ENCODE measurements at places on chromosomes 11 and 22.

- DNase-seq: no peak
Observed at GRCh38 chr22:31754813-31755212, 994 bp downstream of the DEPDC5 start.

DNA sequence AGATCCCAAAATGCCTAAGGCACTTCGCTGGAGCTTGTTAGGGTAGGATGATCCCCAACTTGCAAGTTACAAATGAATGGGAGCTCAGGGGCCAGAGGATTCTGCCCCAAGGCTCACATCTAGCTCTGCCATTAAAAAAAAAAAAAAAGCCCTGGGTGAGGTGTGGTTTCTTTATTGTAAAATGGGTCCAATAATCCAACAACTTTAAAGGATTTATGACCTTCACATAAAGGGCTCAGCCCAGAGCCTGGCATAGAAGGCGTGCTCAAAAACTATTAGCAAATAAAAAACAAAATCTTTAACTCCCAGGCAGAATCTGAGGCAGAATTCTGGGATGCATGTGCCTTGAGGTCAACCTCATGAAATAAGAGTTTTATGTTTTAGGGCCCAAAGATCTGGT, 42.5 kb downstream of the WT1 start:
- no peak for DNase-seq

DNA sequence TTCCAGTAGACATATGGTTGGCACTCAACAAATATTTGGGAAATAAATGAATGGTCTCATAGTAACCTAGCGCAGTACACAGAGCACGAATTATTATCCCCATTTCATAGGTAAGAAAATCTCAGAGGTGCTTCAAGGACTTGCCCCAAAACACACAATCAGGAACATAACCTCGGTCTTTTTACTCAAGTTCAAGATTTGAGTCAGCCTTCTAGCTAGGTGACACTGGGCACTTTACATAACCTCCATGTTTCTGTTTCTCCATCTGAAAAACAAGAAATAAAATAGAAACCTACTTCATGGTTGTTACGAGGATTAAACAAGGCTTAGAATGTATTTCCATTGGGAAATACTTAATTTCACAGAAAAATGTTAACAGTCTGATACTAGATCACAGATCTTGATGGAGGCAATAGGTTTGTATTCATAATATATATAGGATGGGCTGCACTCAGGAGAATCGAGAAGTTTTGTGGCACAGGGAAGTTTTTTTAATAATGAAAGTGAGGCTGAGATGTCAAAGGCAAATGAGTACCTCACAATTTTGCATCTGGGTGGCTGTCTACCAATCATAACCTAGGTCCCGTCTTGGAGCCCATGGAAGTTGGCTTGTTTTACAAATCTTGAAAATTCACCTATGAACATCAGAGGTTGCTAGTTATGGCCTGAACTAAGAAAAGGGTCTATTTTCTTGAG, 147.4 kb upstream of the ZC3H12C start:
- DNase-seq: no peak

DNA sequence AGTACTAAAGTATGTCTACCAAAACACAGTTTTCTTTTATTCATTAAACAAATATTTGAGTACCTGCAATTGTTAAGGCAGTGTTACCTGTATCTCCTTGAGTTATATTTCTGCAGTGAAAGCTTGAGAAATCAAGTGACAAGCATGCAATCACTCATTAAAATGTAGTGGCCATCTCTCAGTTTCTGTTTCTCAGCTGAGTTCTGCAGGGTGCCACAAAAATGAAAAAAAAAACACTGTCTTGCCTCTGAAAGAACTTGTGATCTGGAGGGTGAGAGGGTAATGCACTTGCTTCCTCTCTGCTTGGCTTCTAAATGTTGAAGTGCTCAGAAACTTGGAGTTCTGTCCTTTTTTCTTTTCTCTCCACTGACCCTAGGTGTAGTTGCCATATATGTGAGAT, 6.8 kb downstream of the QSER1 start:
- DNase-seq: no peak

DNA sequence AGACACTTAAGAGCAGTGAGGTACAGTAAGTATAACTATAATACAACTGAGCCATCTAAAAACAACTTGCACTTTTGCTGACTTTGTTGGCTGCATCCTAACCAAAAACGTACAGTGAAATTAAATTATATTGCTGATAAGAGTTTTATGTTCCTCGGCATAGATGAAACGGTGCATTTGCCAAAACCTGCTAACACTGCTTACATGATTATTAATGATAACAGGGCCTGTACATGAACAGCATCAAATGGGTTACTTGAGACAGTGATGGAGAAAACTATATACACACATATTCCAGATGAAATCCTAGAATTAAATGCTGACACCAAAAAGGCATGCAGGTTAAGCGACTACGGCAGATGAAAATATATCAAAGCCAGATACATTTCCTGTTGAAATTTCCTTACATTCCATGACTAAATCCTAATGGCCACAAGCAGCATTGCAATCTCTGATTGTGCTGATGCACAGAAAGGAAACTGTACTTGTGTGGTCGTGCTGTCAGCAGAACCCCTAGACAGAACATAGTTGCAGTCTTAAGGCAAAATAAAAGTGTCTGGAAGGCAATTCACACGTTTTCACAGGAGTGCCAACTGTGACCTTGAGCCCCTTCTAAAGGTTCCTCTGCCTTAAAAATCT, 143.9 kb downstream of the CADM1 start:
- DNase-seq: no peak

- no peak for DNase-seq
Observed at GRCh38 chr11:122045181-122045586, 70.8 kb downstream of the BLID start.

DNA sequence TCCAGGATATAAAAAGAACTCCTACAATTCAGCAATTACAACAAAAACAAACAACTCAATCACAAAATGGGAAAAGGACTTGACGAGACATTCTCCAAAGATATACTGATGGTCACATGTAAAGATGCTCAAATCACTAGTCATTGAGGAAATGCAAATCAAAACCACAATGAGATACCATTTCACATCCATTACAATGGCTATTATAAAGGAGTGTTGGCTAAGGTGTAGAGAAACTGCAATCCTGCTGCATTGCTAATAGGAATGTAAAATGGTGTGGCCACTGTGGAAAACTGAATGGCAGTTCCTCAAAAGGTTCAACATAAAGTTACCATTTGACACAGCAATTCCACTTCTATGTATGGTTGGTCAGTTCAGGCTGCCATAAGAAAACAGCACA, 11.8 kb upstream of the TBCEL start:
- no peak for DNase-seq

DNA sequence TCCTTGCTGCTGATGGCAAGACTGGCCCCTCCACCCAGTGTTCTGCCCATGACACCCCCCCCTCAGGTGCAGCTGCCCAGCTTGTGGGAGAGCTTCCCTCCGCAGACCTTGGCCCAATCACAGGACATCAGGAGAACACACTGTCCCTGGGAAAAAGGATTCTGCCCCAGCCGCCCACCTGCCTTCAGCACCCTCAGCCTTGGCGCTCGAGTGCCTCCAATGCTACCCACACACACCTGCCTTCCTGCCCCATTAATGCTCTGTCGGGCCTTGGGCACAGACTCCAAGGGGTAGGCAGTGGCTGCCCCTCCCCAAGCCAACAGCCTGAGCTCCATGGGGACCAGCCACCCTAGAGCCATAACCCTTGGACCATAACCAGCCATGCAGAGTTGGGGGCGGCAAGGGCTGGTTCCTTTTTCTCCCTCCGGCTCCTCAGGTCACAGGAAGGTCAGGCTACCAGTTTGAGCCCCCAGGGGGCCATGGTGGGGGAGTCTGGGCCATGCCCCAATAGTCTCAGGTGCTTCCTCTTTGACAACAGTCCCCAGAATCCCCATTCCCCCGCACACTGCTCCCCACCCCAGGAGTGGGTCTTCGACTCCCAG, 1.3 kb upstream of the ZNF70 start:
- DNase-seq: no peak

DNA sequence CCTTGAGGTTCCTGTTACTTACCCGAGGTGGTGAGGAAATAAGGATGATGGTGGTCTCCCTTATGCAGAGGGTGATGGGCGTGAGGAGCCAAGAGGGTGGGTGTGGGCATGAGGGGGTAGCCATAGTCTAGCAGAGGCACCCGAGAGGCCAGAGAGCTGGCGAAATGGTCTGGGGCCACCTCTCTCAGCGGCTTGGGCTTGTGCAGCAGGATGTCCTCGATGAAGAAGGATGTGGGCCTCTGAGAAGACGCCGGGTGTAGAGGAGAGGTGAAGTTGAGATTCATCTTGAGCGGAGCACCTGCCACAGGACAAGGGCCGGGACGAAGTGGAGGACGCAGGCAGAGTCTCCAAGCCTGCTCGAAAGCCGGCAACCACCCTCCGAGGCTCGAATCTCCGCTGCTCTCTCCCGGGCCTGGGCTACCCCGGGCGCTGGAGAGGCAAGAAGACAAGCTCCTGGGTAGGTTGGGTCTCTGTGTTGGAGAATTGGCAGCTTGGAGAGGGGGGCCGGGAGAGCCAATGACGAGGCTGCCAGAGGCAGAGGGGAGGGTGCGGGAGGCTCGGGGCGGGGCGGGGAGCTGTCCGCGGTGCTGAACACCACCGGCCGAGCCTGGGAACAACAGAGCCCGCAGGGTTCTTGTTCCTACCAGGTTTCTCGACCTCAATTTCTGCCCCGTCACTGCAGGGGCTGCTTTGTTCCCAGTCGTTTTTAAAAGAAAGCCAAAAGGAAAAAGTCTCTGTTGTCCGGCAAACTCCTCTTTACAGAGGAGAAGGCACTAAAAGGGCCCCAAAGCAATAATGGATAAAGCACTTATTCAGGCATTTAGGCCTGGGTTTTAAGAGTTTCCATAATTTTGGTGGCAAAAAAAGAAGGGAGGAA, at the start of gene BSX:
TSS of gene BSX (minus strand) at position 447 of the 877 bp plus-strand sequence. CDS start at position 284, 163 bp downstream.
- DNase-seq: peak; percentile 53

GRCh38 chr11:73530109-73530508, 67.8 kb downstream of the FAM168A start:
- no peak for DNase-seq

DNA sequence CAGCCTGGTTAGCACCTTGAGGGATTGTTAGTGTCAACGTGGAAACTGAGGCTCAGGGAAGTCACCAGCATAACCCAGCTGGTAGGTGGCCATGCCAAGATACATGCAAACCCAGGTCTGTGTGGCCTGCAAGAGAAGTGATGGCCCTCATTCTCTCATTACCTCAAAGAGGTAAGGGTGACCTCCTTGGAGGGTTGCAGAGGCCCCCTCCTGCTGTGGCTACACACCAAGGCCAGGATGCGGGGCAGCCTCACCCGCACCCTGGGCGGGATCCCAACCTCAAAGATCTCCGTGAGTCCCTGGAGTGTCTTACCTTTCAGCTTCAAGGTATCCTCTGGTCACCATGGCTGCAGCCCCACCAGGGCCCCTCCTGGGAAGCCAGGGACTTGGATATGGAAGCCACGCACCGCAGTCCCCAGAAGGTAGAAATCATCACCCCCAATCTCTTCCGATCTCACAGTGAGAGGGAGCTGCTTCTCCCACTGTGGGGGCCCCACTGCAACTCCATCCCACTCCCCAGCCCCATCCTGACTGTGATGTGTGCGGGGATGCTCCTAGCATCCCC, 95.4 kb downstream of the MORC2 start:
- no peak for DNase-seq

DNA sequence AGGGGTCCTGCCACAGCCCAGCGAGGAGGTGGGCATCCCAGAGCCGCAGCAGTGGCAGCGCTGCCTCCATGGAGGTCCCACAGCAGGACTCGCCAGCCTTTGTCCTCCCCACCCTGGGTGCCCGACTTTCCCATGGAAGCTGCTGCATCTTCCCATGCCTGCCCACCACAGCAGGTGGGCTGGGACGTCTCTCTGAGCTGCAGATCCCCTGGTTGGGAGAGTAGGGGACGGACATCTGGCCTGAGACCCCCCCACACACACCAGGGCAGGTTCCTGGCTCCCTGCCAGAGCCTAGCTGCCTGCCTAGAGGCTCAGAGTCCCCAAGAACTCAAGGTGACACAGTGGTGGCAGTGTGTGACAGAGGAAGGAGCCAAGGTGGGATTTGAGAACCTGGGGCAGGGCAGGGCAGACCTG, 21.5 kb upstream of the PRR5 start:
- DNase-seq: no peak

GRCh38 chr22:37818409-37819104, 4.6 kb upstream of the GALR3 start:
- DNase-seq: peak; percentile 76

GRCh38 chr11:36053281-36053680, 109.4 kb downstream of the LDLRAD3 start:
- DNase-seq: no peak

GRCh38 chr11:130150790-130151189, 8.8 kb upstream of the ST14 start:
- DNase-seq: no peak

- no peak for DNase-seq
Observed at GRCh38 chr11:118318581-118319336, 14.2 kb downstream of the CD3E start.

- DNase-seq: no peak
Observed at GRCh38 chr22:19990188-19990587, 26.4 kb downstream of the ARVCF start.

DNA sequence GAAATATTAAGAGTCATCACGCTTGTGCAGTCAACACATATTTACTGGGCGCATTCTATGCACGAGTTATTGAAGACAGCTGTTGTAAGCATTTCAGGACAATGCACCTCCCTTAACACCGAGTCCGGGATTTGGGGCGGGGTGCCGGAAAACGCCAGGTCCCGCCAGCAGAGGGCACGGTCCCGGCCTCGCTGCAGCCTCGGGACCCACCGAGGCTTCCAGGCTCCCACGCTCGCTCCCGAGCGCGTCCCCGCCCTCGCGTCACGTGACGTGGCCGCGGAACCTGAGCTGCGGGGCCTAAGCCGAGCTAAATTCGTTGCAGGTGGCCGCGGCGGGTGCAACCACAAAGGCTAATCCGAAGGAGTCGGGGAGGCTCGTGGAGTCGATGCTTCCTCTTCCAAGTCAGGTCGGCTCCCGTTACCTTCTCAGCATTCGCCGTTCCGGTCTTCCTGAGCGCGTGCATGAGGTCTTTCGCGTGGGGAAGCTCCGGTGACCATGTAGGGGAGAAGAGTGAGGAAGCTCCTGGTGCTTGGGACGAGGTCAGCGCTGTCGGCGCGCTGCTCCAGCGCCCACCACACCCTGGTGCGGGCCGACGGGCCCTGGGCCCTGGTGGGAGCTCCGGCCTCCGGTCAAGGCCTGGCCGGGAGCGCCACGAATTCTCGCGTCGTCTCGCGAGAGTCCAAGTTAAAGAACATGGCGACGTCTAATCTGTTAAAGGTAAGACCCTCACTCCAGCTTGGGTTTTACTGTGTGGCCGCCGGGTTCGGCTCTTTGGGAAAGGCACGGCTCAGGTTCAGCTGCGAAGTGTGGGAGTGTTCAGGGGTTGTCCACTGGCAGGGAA, at the start of gene CUL5:
TSS of gene CUL5 (plus strand) at position 243 of the 841 bp plus-strand sequence. CDS start at position 694, 451 bp downstream.
- DNase-seq: peak; percentile 93

All from activated CD4-positive, alpha-beta T cell treated with anti-CD3 and anti-CD28 coated beads, Interleukin-10, Interleukin-2, amounts not matched to agents 100 ng/mL and 50 ng/mL, durations not matched to agents 16 hours and 8 hours (primary cell).